ENCODE measurements at places on chromosomes 1 and 21. TPM values are rescaled to one million over a fixed set of nuclear protein-coding genes. Genes with fewer than 3 reads are reported as not detected.

GBP7 gene
- total RNA-seq: 0.57 TPM

DNA sequence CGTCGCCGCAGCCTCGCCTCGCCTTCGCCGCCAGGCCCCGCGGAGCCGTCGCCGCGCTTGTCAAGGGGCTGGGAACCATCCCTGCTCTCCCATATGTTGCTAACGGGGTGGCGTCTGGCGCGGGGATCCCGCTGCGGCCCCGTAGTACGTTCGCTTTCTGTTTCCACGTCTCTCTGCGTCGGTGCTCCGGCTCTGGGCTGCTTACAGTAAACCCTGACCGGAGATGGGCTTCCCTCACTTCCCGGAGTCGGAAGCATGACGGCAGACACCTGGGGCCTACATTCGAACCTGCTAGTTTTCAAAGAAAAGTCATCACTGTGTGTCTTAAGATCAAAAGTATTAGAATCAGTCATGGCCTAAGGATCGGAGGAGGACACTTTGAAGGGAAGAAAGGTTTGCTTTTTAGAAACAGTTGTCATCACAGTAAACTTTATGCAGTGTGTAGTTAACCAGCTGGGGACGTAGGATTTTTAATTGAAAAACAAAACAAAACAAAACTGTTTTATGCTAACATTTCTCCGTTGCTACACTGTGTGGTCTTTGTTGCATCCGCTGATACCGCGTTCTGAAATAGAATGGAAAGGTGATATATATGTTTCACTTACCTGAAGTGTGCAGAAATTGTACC is 69.0 kb downstream of the SLC35A3 start:
- DNase-seq: peak; percentile 73

GRCh38 chr1:161200992-161201835 is 953 bp upstream of the NDUFS2 start:
- peak; percentile 71 for DNase-seq

DNA sequence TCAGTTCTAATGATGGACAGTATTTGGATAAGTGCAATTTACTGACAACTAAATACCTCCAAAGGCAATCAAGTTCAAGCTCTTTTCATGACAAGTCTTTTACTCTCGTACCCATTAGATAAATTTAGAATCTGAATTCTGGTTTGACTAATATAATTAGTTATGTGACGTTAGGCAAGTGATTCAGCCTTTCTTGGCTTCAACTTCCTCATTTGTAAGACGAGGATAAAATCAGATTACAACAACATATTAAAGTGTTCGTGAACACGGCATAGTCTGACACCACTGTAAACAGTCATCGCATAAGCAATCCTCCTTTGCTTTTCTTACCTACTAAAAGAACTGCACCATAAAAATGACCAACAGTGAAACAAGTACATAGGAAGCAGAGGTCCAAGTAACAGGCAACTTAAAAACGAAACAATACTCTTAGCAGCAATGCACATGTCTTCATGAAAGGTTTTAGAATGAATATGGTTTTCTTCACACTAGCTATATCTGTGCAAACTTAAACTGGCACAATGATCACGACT is 25.7 kb downstream of the COA6 start:
- DNase-seq: no peak

FAM3B gene
- total RNA-seq: 0.22 TPM

DNA sequence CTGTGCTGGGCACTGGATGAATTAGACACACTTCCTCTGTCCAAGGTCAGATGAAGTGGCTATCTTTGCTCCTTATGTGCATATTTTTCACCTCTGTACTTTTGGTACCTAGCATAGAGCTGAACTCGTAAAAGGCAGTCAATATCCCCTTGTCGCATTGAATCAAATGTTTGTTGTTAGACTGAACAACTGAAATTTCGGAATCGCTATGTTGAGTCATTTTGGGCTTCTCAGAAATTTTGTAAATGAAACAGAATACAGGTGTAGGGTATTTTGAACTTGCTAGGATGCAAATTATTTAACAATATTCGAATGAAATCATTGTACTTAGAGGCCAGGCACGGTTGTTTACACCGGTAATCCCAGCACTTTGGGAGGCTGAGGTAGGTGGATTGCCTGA is 48.0 kb downstream of the PDE4B start:
- DNase-seq: no peak

PERM1 gene
- 0.13 TPM for total RNA-seq

INAVA gene
- not detected for total RNA-seq

DNA sequence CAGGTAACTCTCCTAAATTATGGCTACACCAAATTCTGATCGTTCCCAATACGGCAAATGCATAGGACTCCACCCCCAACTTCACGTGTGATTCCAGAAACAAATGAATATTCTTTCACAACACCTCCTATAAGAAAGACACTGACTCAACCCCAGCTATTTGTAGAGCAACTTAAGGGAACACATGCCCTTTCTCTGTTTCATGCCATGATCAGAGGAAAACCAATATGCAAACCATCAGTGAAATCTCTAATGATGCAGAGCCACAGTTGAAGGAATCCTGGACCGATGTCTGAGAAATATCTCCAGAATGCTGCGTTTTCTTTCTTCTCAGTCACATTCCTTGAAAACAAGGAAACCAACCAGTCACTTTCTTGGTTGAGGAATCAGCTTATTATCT is 164.2 kb upstream of the PTBP2 start:
- no peak for DNase-seq

KRTAP21-2 gene
- not detected for total RNA-seq

RFX5 gene
- 37.2 TPM for total RNA-seq

DNA sequence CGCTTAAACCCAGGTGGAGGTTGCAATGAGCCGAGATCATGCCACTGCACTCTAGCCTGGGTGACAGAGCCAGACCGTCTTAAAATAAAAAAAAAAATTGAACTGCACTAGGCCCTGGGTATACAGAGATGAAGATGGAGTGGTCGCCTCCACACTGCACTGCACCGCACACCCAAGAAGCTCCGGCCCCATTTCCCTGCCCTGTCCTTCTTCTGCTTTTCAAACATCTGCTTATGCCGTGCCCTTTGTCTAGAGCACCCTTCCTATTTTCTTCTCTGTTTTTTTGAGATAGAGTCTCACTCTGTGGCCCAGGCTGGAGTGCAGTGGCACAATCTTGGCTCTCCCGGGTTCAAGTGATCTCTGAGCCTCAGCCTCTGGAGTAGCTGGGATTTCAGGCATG is 17.4 kb downstream of the IQGAP3 start:
- no peak for DNase-seq

TNFAIP8L2 gene
- total RNA-seq: 5.2 TPM

CYP4A11 gene
- total RNA-seq: not detected

Data from adrenal gland (tissue), 19 donors.